Stimulated activated CD4-positive, alpha-beta T cell treated with anti-CD3 and anti-CD28 coated beads, TNF-alpha, amount 100 ng/mL, for 24 hours (primary cell): ENCODE measurements at places on chromosomes 12 and 14.

DNA sequence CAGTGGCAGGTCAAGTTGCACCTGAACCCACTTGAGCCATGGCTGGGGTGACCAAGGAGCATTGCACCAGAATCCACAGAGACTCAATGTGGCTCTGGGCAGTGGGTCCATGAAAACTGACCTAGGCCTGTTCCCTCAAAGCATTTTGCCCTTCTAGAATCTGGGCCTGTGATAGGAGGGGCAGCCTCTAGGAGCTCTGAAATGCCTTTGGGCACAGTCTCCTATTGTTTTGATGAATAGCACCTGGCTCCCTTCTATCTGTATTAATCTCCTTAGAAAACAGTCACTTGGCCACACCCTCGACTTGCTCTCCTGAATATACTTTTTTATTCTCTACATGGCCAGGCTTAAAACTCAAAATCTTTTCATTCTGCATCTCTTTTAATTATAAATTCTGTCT lies 14.1 kb upstream of the KRAS start:
- no peak for DNase-seq

DNA sequence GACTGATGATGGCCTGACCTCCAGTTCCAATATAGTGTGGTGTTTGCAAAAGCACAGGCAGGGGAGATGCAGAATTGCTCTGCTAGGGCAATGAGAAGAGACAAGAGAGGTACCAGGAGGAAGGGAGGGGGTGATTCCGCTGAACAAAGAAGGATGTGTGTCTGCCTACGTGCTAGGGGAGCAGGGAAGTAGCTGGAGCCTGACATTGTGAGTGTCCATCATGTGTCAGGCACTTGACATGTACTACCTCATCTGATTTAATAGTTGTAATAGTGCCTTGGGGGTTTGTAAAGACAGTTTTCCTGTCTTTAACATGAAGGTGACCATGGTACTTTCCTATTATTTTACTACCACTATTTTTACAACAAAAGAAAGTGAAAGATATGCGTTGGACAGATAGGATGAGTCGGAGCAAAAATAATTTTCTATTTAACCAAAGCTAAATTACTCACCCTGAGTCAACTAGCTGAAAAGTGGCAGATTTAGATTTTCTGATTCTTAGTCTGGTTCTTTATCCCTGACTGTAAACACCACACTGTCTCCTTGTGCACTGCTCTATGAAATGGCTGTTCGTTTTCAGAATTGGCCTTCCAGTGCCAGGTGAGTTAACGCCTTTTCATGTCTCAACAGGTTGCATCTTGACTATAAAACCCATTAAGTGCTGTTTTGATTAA lies 33.7 kb upstream of the TEAD4 start:
- DNase-seq, result no peak

GRCh38 chr14:61493239-61493638 lies 171.9 kb downstream of the PRKCH start:
- DNase-seq, result no peak

- DNase-seq, result peak; percentile 1
Measured at GRCh38 chr14:38721822-38722431, 381.1 kb downstream of the SEC23A start.

GRCh38 chr12:1493781-1494565 lies 100.4 kb downstream of the FBXL14 start:
- no peak for DNase-seq

GRCh38 chr14:21518725-21519124 lies 7.4 kb downstream of the SALL2 start:
- DNase-seq, result no peak

DNA sequence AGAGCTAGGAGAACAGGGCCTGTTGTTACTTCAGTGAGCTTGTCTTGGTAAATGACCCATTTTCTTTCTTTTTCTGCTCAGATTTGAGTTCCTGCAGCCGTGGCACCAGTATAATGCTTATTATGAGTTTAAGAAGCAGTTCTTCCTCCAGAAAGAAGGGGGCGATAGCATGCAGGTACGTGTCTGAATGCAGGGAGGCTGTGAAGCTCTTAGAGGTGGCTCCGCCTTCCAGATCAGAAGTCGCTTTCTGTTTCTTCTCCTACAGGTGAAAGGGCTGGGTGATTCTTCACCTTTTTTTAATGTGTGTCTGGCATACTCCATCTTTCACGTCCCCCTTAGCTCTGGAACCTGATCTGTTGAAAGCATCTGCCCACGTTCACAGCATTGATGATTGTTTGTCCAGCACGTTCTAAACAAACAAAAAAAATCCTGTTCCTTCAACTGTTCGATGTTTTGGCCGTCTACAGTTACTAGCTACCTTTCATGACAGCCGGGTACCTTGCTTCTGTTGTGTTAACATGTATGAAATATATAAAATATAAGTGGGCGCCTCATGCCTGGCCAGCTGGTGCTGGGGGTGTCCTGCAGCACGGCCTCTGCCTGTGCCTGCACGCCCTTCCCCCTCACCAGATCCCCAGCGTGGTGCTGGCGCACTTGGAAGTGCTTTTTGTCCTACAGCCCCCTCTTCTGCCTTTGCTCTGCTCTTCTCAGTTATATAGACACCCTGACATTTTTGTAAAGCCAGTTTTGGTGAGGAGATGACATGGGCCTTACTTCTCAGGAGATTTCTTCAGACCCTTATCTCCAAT lies 44.6 kb downstream of the SFSWAP start:
- no peak for DNase-seq

DNA sequence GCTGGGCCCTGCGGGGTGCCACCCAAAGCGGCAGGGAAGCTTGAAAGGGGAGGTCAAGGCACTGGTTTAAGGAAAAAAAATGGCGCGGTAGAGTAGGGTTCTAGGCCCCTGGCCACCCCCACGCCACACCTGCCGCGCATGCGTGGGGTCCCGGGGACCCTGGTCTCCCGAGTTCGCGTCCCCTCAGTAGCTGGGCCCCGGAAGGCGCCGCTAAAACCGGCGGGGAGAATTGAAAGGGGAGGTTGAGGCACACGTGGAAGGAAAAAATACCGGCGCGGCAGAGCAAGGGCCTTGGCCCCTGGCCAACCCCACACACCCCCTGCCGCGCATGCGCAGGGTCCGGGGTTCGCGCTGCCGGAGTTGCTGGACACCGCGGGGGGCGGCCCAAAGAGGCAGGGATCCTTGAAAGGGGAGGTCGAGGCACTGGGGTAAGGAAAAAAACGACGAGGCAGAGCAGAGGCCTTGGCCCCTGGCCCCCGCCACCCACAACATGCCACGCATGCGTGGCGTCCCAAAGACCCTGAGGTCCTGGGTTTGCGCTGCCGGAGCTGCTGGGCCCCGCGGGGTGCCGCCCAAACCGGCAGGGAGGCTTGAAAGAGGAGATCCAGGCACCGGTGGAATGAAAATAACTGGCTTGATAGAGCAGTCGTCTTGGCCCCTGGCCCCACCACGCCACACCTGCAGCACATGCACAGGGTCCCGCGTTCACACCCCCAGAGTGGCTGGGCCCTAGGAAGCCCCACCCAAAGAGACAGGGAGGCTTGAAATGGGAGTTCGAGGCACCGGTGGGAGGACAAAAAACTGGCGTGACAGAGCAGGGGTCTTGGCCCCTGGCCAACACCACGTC lies 314.5 kb downstream of the ALG10 start:
- no peak for DNase-seq

GRCh38 chr12:1289371-1290155 lies 298.5 kb downstream of the ERC1 start:
- DNase-seq, result no peak

DNA sequence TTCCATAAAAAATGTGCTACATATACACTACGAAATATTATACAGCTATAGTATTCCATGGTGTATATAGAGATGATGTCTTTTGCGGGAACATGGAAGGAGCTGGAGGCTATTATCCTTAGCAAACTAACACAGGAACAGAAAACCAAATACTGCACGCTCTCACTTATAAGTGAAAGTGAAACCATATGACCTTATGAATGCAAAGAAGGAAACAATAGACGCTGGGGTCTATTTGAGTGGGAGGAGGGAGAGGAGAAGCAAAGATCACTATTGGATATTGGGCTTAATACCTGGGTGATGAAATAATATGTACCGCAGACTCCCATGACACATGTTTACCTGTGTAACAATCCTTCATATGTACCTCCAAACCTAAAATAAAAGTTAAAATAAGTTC lies 142.8 kb downstream of the LRFN5 start:
- no peak for DNase-seq

DNA sequence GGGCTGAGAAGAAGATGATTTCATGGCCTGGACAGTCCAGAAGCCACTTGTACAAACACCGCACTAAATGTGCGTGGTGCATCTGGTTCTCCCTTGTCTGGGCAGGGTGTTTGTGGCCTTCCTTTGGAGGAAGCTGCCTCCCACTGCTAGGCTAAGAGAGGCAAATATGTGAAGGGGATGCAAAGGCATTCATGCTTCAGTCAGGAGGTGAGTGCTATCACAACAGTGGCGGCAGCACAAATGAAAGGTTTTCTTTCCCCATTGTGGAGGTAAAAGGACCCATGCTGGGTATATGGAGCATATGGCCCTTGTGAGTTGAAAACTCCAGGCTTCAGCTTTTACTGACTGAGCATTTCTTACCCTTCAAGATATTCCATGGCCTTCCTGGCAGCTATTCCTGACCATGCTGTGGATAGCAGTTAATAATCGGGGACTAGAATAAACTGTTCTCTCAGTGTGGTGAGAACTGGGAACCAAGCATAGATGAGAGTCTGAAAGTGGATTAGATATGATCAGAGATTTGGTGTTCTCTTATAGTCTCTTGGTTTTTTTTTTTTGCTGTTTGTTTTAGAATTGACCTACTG lies 69.9 kb downstream of the MYRFL start:
- no peak for DNase-seq

- DNase-seq, result no peak
Measured at GRCh38 chr14:92625213-92625612, 111.6 kb downstream of the RIN3 start.

GRCh38 chr12:12432364-12432763 lies 75.5 kb downstream of the BORCS5 start:
- DNase-seq, result no peak

DNA sequence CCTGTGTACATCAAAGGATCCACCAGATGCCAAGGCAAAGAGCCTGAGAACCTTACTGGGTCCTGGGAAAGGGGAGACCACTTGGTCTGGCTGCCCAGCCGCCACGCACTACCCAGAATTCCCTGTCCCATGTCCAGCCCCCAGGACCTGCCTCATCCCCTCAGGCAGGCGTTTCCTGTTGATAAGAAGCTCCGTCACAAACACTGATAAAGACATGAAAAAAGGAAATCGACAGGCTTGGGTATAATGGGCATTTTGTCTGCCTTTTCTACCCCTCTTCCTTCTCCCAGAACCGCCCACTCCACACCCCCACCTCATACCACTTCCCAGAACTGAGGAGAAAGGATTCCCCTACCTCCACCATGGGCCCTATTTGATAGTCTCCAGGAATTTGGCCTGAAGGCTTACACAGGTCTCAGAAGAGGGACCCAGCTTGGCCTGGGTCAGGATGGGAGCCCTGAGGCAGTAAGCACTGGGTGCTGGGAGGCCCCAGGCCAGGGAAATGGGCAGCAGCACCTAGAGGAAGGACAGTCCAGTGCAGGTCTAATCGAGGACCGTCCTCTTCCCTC lies 18.8 kb downstream of the ACVRL1 start:
- no peak for DNase-seq

DNA sequence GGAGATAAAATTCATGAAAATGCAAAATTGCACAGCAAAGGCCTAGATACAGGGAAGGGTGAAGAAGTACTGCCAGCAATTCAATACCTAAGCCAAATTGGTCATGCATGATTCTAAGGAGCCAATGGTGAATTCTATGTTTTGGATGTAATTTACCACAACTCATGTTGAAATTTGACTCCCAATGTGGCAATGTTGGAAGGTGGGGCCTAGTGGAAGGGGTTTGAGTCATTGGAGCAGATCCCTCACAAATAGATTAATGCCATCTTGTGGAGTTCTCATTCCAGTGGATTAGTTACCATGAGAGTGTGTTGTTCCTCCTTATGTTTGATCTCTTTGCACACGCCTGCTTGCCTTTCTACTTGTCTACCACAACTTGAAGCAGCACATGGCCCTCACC lies 194.0 kb upstream of the ALG10 start:
- DNase-seq, result no peak

DNA sequence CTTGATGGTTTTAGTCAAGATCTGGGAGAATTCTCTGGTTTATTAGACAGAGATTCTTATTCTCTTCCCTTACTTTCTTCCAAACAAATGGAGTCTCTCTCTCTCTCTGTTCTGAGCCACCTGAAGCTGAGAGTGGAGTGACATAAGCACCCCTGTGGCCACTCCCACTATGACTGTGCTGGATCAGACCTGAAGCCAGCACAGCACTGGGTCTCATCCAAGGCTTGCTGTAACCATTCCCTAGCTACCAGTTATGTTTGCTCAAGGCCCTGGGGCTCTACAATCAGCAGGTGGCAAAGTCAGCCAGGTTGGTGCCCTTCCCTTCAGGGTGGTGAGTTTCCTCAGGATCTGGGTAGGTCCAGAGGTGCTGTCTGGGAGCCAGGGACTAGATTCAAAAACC lies 568.5 kb downstream of the AACS start:
- no peak for DNase-seq

- no peak for DNase-seq
Measured at GRCh38 chr14:74257941-74258763, 18.9 kb downstream of the VSX2 start.

GRCh38 chr14:97218691-97219430 lies 421.7 kb downstream of the VRK1 start:
- DNase-seq, result peak; percentile 33

GRCh38 chr14:94979891-94980290 lies 177.4 kb downstream of the DICER1 start:
- DNase-seq, result no peak

GRCh38 chr12:111248236-111249017 lies 120.5 kb downstream of the PHETA1 start:
- DNase-seq, result no peak

DNA sequence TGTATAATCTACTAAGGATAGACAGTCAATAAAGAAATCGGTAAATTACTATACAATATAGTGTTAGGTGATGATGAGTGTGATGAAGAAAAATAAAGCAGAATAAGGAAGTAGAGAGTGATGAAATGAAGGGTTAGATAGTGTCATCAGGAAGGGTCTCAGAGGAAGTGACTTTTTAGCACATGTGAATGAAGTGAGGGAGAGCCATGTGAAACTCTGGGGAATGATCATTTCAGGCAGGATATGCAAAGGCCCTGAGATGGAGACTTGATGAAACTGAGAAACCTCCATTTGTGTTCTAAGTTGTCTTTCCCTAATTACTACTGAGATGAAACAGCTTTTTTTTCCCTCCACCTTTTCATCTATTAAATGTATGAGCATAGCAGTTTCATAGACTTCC lies 19.4 kb upstream of the GNPTAB start:
- no peak for DNase-seq

DNA sequence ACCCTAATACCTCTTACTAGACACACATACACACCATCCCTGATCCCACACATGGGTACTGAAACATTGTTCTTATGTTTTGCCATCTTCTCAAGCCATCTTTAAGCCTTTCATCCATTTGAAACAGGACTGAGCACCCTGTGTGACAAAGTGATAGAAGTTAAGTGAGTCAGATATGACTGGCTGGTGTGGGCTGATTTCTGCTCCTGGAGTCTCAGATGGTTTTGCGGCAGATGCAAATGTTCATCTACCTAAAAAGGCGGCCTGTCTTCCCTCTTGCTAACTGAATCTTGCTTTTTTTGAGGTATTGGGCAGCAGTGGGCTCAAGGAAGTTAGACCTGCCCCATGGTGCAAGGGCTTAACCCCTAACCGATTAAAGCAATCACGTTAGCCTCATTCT lies 30.4 kb upstream of the PKP2 start:
- DNase-seq, result no peak
